Kidney glomerular epithelial cell (primary cell): ENCODE measurements at places on chromosomes 13 and 19.
A peak's percentile ranks its signal among the peaks of the same experiment; 100 is the strongest.

GRCh38 chr19:18594096-18594823, 5.7 kb downstream of the REX1BD start:
- peak; percentile 52 for DNase-seq

DNA sequence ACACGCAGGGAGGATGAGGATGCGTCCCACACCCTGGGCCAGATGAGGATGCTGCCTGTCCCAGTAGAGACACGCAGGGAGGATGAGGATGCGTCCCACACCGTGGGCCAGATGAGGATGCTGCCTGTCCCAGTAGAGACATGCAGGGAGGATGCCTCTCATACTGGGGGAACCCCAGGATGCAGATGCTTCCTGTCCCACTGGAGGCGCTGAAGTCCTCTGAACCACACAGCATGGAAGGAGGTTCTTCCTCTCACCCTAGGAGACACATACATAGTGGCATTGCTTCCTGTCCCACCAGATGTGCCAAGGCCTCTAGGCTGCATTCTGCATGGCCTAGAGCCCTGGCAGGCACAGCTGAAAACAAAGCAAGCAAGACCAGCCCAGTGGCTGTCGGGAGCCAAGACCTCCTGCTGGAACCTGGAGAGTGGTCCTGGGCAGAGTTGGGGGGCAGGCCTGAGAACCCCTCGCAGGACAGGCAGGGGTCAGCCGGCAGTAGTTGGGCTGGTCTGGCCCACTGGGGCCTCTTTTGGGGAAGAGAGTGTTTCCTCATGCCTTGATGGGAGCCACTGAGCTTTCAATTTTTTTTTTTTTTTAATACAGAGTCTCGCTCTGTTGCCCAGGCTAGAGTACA, 4.3 kb downstream of the HPN start:
- no peak for DNase-seq

DNA sequence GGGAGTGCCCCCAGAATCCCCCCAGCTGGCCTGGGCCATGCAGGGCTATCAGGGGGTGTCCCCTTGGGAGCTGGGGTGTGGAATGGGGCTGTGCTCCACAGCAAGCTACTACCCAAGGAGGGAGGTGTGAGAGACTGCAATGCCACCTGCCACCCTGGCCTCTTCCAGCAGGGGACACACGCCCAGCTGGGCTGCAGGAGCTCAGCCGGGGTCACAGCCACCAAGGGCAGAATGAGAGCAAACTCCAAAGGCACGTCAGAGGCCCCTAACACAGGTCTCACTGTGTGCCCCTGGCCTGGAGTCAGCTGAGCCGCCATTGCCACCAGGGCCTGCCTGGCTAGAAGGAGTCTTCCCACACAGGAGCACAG, 55.5 kb downstream of the MLLT1 start:
- no peak for DNase-seq

GRCh38 chr13:30730526-30730925, 4.8 kb upstream of the ALOX5AP start:
- DNase-seq = no peak

DNA sequence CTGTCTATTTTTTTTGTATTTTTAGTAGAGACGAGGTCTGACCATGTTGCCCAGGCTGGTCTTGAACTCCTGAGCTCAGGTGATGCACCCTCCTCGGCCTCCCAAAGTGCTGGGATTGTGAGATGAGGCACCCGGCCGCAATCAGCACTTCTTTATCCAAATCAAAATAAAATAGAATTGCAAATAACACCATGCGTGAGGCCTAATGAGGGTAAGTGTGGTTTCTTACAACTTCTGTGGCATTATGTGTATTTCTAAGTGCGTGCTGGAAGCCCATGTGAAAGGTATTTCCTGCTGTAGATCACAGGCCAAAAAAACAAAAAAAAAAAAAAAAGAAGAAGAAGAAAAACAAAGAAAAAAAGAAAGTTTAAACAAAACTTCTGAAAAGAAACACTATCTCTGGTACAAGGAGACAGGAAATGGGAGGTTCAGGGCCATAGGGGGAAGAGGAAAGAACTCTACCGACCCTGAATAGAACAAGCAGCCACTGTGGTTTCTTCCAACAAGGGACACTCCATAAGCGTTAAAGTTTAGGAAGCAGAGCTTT, 3.0 kb upstream of the GRAMD1A start:
- no peak for DNase-seq

GRCh38 chr13:33453936-33454335, 168.4 kb upstream of the STARD13 start:
- DNase-seq = no peak

DNA sequence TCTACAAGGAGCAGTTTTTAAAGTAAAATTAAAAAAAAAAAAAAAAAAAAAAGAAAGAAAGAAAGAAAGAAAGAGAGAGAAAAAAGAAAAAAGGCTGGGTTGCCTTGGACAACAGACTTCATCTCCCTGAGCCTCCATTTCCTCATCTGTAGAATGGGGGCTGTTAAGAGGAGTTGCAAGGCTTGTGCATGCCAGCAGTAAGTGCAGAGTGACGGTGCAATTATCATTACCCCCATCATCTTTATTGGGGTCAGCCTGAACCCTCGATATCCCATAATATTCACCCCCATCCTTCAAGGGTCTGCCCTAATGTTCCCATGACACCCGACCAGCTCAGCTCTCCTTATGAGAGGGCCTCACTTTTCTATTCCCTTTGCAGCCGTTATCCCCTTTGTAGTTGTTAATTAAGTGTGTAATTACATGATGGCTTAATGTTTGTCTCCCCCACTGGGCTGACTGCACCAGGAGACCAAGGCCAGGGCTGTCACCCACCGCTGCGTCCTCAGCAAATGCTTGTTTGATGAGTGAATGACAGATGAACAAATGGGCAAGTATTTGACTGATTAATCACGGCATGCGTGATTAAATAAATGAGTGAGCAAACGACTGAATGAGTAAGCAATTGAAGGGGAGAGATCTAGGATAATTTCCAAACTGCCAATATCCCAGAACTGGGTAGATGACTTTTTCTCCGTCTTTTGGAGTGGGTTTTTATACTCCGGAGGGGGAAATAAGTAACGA, 10.1 kb downstream of the FOSB start:
- DNase-seq = peak; percentile 90

GRCh38 chr13:29707876-29708543, 112.5 kb upstream of the SLC7A1 start:
- DNase-seq = peak; percentile 25

GRCh38 chr13:80341756-80342370, 937 bp upstream of the SPRY2 start:
- DNase-seq = peak; percentile 43

DNA sequence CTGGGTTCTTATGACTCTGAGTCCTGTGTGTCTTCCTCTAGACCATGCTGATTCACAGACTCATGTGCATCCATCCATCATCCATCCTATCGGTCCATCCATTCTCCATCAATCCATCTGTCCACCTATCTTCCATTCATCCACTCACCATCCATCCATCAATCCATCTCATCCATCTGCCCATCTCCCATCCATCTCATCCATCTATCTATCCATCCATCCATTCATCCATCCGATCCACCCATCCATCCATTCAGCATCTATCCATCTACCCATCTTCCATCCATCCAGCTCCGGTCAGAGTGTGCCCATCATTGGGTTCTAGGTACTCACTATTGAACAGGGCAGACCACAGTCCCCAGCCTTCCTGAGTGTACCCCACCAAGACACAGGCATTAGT, 75.6 kb downstream of the SLC7A1 start:
- no peak for DNase-seq

DNA sequence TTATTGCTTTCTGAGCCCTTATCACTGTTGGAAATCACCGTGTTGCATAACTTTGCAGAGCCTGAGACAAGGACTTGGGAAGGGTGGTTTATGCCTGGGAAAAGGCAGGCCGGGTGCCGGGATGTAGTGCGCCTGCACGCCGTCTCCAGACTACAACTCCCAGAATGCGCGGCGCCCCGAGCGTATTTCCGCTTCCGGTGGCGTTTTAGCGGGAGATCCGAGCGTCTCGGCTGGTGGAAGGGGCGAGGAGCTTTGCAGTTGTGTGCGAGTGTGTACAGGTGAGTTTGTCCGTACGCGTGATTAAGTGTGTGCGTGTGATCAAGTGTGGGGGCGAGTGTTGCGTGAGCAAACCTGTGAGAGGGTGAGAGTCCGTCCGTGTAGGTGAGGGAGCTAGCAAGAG, 75.4 kb downstream of the PEG3 start:
- DNase-seq = peak; percentile 55

DNA sequence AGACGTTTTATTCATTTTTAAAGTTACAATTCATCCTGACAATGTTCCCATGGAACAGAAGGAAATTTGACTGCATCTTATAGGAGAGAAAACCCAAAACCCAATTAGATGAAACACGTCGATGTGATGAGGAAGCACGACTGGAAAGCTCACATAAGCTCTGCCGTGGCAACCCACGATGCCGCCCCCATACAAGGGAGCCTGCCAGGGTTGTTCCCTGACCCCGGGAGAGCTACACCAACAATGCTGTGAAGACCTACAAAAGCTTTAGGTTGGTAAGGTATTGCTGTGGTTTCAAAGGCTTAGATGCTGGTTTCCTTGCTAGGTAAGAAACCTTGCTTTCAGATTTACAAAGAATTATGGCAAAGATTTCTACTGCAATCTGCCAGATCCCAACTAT, 393.1 kb downstream of the KLF12 start:
- no peak for DNase-seq
